Activated CD8-positive, alpha-beta memory T cell treated with anti-CD3 and anti-CD28 coated beads for 1 hour (primary cell): ENCODE measurements at places on chromosomes 2 and 18.

GRCh38 chr2:1708476-1709334 lies 35.6 kb downstream of the PXDN start:
- DNase-seq: no peak

DNA sequence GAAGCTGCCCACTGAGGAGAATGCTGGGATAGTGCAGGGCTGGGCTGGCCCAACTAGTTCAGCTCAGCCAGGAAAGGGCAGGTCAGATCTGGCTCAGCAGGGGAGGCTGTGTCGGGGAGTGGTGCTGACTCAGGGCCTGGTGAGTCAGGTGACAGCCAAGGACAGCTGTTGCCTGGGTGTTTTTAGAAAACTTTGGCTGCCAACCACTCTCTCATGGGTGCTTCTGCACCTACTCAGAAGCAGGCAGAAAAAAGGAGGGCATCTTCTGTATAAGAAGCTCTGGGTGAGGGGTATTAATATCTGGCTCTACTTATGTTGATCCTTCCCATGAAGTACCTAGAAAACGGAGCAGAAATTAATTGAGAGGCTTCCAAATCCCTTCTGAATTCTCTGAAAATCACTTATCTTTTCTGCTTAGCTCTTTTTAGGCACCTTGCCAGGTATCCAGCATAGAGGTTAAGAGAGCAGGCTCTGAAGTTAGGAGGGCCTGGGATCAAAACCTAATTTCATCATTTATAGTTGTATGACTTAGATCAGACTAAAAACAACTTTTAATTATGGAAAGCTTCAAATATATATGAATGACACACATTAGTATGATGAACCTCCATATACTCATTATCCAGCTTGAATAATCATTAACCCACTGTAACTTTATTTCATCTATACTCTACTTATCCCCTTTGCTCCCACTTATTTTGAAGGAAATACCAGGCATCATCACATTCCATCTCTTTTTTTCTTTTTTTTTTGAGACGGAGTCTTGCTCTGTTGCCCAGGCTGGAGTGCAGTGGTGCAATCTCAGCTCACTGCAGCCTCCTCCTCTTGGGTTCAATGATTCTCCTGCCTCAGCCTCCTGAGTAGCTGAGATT lies 15.5 kb upstream of the RAB10 start:
- DNase-seq: no peak

- DNase-seq: no peak
Observed at GRCh38 chr2:212609479-212609878, 70.9 kb upstream of the ERBB4 start.

DNA sequence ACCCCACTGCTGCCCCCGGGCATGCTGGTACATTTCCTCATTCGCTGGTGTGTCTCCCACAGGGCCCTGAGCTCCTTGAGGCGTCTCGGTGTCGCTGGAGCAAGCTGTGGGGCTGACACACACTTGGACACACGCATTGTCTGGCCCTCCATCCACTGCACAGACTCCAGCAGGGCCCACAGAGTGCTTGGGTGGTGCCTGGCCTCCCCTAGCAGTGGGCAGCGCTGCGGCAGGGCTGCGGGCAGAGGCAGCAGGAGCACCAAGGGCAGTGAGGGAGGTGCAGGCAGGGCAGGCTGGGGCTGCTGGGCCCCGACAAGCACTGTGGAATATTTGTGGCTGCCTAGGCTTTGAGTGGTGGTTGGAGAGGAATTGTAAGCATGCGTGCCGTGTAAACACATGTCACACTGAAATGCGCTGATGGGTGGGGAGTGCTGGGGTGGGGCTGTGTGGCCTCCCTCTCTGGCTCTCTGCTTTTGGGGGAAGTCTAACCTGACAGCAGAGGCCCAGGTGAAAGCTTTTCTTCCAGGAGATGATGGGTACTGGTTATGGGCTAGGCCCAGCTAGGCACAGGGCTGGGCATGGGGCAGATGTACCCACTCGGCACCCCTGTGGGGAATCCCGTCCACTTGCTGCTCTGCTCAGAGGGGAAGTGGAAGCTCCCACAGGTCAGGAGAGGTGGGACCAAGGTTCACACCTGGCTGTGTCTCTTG lies 55.5 kb upstream of the HS6ST1 start:
- DNase-seq: no peak

- DNase-seq: no peak
Observed at GRCh38 chr2:43525506-43525905, 70.3 kb downstream of the THADA start.

DNA sequence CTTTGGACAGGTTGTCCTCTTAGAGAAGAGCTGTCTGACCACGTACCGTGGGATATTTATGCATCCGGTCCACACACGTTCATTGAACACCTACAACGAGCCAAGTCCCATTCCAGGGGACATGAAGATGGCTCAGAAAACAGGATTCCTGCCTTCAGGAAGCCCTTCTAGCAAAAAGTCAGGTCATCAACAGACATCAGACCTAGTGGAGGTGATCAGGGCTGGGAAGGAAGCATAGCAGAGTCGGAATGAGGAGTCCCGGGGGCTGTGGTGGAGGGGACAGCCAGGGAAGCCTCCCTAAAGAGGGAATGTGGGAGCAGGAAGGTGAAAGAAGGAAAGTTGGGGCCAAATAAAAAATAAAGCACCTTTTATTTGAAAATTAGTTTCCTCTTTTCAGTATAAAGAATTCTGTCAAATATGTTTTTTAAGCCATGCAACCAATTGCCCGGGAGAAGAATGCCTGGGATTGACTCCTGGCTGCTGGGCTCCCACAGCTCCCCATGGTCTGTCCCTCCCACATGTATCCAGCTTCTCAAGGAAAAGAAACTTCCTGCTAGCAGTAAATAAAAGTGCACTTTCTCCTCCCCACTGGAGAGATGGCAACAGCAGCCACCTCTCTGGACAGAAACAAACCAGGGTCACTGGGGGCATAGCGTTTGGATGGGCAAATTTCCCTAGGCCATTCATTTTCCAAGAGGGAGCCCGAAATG lies 144.8 kb downstream of the SMAD7 start:
- DNase-seq: no peak

DNA sequence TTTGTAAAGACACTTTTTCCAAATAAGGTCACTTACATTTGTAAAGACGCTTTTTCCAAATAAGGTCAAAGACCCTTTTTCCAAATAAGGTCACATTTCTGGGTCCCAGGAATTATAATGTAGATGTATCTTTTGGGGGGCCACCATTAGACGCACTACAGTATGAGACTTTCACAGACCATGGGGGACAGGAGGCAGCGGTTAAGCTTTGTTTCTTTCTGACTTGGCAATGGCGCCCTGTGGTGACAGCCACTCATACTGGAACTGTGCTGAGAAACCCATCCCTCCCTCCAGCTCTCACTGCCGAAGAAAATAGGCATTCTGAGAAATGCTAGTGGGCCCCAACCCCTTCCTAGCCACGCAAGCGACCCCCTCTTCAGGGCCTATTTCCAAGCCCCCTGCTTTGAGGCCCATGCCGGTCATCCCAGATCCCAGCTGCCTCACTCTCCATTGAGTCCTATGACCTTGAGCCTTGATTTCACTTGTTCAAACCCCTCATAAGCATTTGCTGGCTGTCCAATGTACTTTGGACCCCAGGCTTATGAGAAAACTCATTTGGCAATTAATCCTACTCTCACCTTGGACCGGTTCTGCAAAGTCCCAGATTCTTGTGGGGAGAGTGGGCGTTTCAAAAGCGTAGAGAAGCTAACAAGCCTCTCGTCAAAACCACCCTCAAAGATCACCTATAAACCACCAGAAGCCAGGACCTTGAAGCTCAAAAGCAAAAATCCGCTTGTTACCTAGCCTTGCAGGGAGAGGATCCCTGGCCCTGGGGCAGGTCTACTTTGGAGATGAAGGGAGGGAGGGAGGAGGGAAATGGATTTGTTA lies 11.3 kb upstream of the SPATA3 start:
- no peak for DNase-seq

GRCh38 chr2:10083692-10084211 lies 3.5 kb upstream of the CYS1 start:
- no peak for DNase-seq

- no peak for DNase-seq
Observed at GRCh38 chr2:727071-727470, 49.9 kb upstream of the TMEM18 start.

DNA sequence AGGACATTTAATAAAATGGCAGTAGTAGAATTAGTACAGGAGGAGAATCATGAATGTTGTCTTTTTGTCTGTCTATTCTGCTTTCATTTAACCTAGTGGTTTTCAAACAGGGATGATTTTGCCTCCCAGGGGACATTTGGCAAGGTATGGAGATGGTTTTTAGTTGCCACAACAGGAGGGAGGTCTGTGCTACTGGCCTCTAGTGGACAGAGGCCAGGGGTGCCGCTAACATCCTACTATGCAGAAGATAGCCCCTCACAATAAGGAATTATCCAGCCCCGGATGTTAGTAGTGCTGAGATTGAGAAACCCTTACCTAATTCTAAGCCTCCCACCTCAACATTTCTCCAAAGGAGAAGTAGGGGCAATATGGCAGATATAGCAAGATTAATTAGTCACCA lies 18.3 kb downstream of the FASTKD2 start:
- no peak for DNase-seq

- no peak for DNase-seq
Observed at GRCh38 chr18:70332694-70333093, 43.8 kb downstream of the SOCS6 start.

GRCh38 chr2:70958759-70959158 lies 19.7 kb upstream of the ANKRD53 start:
- DNase-seq: no peak

GRCh38 chr2:60958361-60958760 lies 59.2 kb upstream of the PEX13 start:
- DNase-seq: no peak

DNA sequence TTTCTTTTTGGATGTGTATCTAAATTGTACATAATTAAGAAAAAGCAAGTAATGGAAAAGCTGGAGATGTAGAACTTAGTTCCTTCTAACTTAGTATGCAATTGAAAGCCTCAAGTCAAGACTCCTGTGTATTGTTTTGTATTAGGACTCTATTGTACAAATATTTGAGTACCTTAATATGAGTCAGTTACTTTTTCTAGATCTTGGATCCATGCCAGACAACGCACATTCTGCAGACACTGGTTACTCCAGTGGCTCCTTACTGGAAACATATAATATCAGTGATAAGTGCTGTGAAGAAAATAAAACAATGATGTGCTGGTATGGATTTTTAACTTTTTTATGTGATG lies 1.5 kb downstream of the SLC39A10 start:
- DNase-seq: no peak

DNA sequence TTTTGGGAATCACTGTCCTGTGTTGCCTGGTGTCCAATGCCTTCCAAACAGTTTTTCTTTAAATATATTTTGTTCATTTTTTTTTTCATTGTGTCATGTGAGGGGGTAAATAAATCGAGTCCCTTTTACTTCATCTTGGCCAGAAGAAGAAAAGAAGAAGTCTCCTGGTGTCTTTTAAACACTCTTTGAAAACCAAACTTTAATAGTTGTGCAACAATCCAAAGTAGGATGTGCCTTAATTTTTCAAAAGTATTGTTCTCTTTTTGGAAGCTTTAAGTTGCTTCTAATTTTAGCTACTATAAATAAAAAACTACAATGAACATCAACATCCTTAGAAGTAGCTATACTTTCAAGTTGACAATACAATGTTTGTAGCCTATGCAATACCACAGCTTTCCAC lies 154.9 kb downstream of the ATAD2B start:
- DNase-seq: no peak

DNA sequence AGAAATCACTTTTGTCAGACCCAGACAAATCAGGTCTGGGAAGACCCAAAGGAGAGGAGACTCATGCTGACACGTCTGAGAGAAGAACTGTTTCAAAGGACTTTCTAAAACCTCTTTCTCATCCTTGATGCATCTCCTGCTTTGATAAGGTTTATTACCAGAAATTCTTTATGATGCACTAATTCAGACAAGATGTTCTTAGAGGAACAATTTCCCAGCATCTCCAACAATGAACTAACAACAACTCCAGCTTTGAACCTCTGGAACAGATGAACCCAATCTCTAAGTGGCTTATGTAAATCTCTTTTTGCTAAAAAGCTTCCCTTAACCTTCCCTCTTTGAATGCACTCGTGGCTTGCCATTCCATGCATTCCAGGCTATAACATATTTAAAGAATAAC lies 15.9 kb upstream of the SERPINB11 start:
- no peak for DNase-seq

GRCh38 chr2:224381521-224382279 lies 20.2 kb downstream of the FAM124B start:
- DNase-seq: no peak

DNA sequence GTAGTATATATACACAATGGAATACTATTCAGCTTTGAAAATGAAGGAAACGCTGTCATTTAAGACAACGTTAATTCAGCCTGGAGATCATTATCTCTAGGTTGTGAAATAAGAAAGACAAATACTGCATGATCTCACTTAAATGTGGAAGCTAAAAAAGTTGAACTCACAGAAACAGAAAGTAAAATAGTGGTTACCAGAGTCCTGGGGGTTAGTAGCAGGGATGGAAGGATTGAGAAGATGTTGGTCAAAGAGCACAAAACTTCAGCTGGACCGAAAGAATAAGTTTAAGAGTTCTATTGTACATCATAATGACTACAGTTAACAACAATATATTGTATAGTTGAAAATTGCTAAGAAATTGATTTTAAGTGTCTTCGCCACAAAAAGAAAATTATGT lies 670.3 kb downstream of the NR4A2 start:
- no peak for DNase-seq

DNA sequence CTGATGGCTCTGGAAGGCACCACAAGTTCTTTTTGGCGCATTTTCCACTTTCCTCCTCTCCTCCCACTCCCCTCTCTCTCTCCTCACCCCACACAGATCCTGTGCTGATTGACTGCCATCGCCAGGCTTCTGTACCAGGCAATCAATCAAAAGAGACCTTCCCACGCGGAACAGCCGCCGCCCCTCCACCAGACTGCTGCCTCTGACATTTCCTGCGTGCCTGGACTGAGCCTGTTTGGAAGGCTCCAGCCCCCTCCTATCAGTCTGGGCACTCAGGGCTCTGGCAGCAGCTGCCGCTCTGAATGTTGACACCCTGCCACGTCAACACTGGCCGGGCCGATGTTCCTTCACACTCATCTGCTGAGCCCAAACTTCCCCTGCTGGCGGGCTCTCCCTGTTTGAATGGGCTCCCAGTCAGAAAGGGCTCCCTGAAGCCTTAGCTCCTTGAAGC lies 467.7 kb downstream of the EPHA4 start:
- no peak for DNase-seq

- DNase-seq: no peak
Observed at GRCh38 chr2:217065695-217066405, 206.0 kb upstream of the TNP1 start.

- DNase-seq: no peak
Observed at GRCh38 chr2:42937171-42937875, 144.9 kb upstream of the HAAO start.

- no peak for DNase-seq
Observed at GRCh38 chr18:61732854-61733253, 160.0 kb downstream of the RNF152 start.

DNA sequence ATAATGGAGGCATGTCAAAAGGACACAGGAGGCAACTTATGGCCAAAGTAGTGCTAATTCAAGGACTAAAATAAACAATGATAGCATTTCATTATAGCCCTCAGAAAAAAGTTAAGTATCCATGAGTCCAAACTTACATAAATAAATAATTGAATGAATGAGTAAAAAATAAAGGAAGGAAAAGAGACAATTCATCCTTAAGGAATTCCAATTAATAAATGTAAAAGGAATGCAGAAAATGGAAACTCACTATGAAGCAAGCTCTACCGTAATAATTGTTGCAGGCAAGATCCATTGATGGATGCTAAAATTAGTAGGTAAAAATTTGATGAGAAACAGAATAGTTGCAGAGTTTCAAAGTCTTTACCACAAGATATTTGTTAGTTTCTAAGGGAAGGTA lies 88.2 kb upstream of the RAPGEF4 start:
- no peak for DNase-seq

GRCh38 chr2:231877533-231878456 lies 48.4 kb downstream of the NPPC start:
- no peak for DNase-seq
